Stimulated activated CD4-positive, alpha-beta T cell treated with anti-CD3 and anti-CD28 coated beads, Interleukin-1b, Interleukin-23, amount 100 ng/mL, for 4 hours (primary cell): ENCODE measurements at places on chromosomes 7 and 10.

- DNase-seq, result no peak
Observed at GRCh38 chr7:142459551-142459963, 201.7 kb upstream of the PRSS58 start.

DNA sequence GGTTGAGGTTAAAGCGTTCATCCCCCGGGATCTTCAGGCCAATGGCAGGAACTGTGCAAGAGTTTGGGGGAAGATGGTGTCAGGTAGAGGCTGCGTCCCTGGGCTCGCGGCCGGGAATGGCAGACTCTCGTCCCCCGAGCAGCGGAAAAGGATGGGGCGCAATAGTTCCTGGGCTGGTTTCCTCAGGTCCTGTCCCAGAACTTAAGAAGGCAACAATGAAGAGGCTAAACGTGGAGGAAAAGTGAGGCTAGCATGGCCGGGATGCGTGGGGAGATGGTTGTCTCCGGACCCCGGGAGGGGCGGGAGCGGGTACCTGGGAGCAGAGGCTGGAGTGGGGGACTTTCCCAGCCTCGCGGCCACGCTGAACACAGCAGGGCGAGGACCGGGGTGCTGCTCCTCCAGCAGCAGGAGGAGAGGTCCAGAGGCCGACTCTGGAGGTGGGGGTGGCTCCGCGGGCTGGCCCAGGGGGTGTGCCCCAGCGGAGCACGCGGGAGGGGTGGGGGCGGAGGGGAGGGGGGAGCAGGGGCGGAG, 882 bp downstream of the IRF5 start:
- peak; percentile 8 for DNase-seq

DNA sequence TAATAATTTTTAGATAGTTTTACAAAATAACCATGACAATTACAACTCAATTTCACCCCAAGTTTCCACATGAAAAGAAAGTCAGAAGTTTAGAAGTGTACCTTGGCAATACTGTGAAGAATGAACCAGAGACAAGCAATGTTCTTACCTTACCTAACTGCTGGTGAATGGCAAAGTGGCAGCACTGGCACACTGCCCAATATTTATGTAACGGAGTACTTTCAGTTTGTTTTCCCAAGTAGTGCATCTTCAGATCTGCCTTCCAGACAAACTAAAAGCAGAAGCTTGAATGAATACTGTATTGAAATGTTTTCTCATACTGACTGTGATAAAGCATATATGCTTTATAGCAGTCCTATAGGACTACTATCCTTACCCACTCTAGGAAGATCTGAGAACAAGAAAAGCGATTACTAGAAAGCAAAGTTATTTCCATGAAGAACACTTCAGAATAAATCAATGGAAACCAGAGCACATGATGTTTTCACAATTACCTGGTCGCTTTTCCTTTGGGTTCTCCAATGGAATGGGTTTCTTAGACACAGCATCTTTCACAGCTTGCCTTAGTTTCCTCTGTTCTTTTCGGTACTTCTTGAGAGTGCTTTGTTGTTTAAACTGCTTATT, 1.5 kb downstream of the NOC3L start:
- DNase-seq, result no peak

DNA sequence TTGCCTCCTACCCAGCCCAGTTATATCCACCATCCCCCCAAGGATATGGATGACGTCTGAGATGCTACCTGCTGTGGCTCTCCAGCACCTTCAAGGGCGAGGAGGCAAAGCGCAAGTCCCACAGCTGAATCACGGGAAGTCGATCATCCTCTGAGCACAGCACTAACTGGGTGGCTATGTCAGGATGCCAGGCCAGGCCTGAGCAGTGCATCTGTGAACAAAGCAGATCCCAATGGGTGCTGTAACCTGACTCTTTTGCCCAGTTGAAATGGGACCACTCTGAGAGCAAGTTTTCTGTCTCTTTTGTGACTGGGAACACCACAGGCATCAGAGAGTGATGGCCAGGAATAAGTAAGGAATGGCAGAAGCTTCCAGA, 12.3 kb downstream of the SEC31B start:
- DNase-seq, result no peak

DNA sequence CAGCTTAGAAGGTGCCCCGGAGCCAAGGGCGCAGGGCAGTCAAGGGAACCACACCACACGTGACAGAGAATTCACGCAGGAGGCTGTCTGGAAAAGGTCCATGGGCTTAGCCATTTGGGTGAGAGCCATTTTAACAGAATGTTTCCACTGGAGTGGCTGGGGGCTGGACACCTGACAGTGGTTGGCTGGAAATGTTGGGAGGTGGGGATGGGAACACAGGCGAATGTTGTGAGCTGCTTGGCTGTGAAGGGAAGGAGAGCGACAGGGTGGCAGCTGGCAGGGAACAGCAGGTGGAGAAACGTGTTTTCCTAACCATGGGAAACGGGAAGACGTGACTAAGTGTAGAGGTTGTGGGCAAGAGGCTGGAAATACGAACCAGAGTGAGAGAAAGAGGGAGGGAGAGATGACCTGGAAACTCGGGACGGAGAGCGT, 100.5 kb upstream of the ZNF32 start:
- DNase-seq, result no peak
